Activated CD4-positive, CD25-positive, alpha-beta regulatory T cell treated with anti-CD3 and anti-CD28 coated beads, Interleukin-2, amount 50 U/mL, for 16 hours (primary cell): ENCODE measurements at places on chromosomes 12 and 14.

DNA sequence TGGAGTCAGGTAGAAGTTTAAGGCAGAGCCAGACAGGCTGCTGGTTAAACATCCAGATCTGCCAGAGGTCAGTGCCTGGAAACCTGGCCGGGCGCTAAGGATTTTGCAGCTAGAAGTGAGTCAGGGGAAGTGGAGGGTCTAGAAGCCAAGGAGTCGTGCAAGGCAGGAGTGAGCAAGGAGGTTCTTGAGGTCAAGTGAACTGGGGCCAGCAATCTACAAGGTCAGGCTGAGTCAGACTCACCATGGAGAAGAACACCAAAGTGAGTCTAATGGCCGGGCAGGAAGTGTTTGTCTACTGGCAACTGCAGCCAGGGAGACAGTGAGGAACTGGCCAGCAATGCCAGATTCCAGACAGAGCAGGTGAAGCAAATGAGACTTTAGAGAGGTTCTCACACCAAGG, 628.2 kb downstream of the ETNK1 start:
- DNase-seq, result no peak

DNA sequence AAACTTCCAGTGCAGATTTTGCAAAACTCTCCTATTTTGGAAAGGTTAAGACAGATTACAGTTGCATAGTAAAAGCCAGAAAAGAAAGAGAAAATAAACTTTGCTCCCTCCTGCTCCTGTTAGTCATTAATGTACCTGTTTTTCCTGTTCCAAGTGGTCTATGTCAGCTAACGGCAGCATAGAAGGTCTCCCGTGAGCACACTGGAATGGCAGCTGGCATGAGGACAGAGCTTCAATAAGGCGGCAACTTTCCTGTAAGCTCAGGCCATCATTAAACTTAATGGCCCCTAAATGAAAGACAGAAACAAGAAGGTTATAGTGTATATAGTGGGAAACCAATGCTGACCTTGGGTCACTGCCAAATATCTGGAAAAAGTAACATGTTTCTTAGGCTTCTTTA, 16.0 kb downstream of the EIF2B2 start:
- DNase-seq, result no peak

DNA sequence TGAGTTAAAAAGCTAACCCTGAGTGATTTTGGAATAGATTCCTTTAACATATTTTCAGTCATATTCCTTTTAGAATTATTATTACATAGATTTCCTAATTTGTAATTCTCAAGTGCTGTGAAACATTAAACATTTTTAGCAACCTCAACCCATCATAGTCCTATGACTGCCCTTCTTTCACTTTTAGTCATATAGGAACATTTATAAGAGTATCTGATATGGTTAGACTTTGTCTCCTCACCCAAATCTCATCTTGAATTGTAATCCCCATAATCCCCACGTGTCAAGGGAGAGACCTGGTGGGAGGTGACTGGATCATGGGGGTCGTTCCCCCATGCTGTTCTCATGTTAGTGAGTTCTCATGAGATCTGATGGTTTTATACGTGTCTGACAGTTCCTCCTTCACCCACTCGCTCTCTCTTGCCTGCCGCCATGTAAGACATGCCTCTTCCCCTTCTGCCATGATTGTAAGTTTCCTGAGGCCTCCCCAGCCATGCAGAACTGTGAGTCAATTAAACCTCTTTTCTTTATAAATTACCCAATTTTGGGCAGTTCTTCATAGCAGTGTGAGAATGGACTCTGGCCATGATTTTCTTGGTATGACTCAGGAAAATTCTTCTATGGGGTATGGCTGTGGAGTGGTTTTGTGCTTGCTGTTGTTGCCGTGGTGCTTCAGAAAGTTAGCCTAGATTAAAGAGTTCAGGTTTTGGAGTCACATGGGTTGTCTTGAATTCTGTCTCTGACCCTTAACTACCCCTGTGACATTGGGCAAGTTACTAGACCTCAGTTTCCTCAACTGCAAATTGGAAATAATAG, 83.9 kb downstream of the FUT8 start:
- no peak for DNase-seq

DNA sequence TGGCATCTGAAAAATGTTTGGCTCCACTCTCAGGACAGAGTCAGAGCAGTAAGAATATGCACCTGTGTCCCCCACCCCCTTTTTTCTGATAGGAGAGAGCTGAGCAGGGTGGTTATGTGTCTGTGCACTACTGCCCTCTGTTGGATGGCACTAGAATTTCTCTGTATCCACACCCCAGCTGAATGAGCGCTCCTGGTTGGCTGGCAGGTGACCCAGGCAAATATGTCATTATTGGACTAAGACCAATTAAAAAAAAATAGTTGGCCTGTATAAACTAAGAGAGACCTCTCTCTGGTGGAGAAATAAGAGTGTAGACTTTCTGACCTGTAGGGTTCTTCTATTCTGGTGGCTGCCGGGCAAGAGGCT, 107.0 kb downstream of the PTCSC3 start:
- no peak for DNase-seq

DNA sequence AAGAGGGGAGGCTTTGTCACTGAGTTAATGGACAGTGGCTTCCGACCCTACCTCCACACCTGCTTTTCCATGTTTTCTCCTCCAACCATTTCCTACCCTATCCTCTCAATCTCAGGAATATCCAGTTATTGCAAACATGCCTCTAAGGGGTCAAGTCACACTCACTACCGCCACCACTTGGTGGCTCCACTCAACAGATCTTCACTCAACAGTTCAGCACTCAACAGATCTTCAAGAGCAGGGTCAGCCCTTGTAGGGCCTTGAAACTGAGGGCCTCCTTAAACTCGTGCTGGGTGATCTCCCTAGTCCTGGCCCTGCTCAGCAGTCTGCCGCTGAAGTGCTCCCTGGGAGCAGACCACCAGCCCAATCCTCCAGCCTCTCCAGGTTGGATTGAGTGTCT, 14.2 kb downstream of the ZNF641 start:
- no peak for DNase-seq

- no peak for DNase-seq
These were observed 669.0 kb upstream of the FOXG1 start for GRCh38 chr14:28097585-28097984.

DNA sequence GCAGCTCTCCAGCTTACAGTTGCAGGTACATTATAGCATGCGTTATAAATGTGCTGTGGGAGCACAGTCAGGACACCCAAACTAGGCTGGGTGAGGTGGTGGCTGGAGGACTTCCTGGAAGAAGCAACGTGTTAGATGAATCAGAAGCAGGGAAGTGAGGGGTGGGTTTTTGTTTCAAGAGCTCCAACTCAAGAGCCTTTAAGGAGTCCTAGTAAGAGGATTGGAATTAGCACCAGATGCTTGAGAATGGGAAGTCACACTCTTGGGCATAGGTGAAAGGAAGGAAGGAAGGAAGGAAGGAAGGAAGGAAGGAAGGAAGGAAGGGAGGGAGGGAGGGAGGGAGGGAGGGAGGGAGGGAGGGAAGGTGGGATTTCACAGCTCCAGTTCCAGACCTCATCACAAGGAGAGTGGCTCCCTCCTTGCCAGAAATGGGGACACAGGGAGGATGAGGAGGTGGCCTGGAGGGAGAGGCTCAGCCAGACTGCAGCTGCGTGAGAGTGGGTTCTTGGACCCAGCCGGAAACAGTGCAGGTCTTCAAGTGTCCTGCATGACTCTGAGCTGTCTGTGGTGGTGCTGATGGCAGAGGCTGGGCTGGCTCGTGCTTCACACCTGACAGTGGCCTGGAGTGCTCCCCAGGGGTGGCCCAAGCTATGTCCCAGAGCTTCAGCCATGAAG, 115.7 kb upstream of the GSC start:
- no peak for DNase-seq

DNA sequence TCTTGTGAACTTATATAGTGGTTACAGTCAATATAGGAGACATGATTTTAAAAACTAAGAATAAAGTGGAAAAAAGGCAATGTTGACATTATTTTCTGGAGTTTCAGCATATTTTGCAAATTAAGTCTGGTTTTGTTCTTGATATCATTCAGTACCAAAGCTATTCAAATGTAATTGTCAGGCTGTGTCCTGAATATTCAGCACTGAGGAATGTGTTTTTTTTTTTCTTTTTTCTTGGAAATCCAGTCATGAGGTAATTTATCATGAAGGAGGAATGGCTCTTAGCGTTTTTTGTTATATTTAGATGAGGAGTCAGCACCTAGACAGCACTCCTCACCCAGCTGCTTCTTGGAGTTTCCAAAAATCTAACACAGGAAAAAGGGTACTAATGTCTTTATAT, 225.5 kb downstream of the CCDC91 start:
- no peak for DNase-seq
